ENCODE measurements at places on chromosomes 12 and 14. TPM values are rescaled to one million over a fixed set of nuclear protein-coding genes. Genes with fewer than 3 reads are reported as not detected.

PTGER2 gene
- total RNA-seq = 0.24 TPM

KRT7 gene
- total RNA-seq = 0.80 TPM

SDSL gene
- 3.3 TPM for total RNA-seq

ABHD12B gene
- 9.6 TPM for total RNA-seq

IL31 gene
- total RNA-seq = not detected

GARIN6 gene
- total RNA-seq = not detected

TSPAN19 gene
- not detected for total RNA-seq

GSG1 gene
- total RNA-seq = 0.07 TPM

CCDC197 gene
- not detected for total RNA-seq

P3H3 gene
- 38.0 TPM for total RNA-seq

KRT74 gene
- total RNA-seq = not detected

LMBR1L gene
- 75.6 TPM for total RNA-seq

FBXO21 gene
- 44.1 TPM for total RNA-seq

OR4E2 gene
- not detected for total RNA-seq

RPGRIP1 gene
- 0.11 TPM for total RNA-seq
